ENCODE measurements at places on chromosomes 1 and 21.

DNA sequence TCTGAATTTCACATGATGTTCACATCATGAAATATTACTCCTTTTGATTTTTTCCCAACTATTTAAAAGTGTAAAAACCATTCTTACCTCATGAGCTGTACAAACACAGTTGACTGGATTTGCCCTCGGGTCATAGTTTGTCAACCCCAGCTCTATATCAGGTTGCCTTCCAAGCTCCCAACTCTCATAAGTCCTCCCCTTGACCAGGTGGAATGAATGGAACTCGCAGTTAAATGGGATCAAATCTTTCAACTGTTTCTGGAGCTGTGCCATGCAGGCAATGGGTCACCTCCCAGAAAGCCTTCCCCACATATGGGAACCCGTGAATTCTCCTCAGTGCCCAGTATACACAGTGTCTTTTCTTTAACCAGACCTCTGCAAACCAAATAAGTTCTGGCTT lies 169.8 kb upstream of the FOXD3 start:
- DNase-seq: no peak

DNA sequence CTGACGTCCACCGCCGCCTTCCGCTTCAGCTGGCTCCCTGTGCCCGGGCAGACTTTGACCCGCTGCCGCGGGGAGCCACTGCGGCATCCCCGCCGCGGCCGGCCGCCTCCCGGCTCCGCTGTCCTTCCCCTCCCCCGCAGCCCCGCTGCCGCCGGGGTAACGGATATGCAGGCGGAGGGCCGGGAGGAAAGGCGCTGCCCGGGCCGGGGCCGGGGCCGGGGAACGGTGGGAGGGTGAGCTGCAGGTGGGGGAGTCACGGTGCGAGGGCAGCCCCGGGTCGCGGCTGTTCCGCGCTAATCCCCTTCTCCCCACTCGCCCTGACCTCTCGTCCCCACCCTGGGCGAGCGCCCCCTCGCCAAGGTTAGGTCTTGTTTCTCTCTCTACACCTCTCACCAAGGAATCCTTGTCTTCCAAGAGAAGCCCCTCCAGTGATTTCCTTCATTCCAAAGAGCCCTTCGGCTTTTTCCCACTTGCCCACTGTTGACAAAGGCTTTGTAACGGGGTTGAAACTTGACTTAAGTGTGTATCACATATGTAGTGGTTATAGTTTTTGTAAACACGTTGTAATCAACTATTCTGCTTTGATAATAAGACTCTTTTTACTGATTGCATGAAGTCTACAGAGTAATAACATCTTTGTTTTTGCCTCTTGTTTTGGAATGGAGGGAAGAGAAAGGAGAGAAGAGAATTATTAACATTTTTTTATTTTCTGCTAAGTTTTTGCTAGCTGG lies 669 bp downstream of the XPR1 start:
- peak; percentile 92 for DNase-seq

DNA sequence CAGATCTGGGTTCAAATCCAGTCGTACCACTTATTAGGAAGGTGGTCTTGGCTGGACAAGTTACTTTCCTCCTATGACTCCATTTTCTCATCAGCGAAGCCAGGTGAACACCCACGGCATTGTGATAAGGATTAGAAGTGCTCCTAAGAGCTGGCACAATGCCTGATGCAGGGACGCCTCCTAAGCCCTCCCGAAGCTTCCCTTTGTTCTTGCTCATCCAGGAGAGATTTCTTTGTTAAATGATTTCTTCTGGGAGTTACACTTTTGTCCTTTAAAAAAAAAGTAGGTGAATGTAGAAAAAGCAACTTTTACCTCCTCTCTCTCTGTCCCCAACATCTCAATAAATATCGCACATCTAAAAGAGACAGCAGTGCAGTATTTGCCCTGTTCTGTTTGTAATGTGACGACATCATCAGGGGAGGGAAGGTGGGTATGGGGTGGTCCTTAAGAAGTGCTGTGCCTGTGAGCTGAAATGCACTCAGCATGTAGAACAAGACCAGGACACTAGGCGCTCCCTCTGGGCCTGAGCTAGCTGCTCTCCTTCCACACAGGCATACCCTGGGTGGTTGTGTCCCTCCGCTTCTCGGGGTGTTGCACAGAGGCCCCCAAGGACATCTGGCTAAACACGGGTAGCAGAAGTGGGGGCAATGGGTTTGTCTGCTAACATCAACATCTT lies 43.9 kb downstream of the SUSD4 start:
- DNase-seq: no peak

- DNase-seq: no peak
These were observed 73.5 kb upstream of the NGF start for GRCh38 chr1:115411371-115412063.

GRCh38 chr1:236978740-236979139 lies 25.5 kb downstream of the MT1HL1 start:
- DNase-seq: no peak

All from NCI-H187 (cell line).